SK-N-MC (cell line): ENCODE measurements at places on chromosomes 2 and 18.
A peak's percentile ranks its signal among the peaks of the same experiment; 100 is the strongest.

DNA sequence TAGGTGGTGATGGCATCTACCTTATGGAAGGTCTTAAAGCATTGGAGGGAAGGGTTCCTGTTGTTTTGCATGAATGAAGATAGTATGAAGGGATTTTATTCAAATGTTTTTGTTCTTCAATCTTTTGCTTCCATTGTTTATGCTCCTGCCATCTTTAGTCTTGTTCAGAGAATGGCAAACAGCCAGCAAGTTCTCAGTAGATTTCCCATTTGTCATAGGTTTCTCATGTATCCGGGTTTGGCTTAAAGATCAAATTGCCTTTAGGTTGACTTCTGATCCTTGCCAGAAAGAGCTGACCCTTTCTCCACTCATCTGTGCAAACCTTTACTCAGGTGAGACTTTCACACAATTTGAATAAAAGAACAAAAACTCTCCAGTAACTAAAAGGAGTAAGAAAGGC is 44.2 kb upstream of the STAT4 start:
- DNase-seq, result no peak

DNA sequence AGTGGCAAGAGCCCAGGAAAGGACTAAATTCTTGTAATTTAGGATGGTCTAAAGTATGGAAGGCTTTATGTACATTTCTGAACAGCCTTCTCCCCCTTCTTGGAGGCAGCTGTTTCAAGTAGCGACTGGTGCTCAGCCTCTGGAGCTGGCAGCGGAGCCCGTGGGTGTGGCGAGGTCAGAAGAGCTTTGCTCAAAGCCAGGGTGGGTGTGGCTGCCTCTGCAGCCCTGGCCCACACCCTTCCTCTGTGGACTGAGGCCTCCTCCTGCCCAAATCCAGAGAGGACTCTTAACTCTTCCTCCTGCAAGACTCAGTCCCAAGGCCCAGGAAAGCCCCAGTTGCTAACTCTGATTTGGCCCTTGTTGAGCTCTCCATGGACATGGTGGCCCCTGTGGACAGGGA is 202.1 kb upstream of the REV1 start:
- DNase-seq, result no peak

- DNase-seq, result no peak
These were observed 179.7 kb downstream of the DYSF start for GRCh38 chr2:71633086-71633485.

GRCh38 chr2:85418132-85419008 is at the start of gene SH2D6:
Gene SH2D6 (plus strand): TSS chr2:85418714. CDS start chr2:85429466, 10,752 bp downstream.
- peak; percentile 12 for DNase-seq

DNA sequence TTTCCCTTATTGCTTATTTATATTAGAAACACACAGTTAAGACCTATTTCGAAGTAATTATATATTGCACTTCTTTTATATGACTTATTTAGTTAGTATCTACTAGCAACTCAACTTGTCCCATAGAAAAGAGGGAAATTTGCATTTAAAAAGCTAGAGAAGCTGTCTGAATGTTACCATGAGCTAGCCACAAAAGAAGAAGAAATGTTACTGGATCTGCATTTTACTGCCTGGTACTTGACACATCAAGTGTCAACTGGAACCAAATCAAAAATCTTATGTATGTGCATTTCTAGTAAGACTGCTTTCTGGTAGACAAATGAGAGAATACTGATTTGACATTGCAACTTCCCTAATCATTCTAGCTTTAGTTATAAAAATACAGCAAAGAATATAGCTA is 424.6 kb upstream of the VRK2 start:
- no peak for DNase-seq

- no peak for DNase-seq
These were observed 1832.9 kb upstream of the LRRTM1 start for GRCh38 chr2:82137441-82137840.

GRCh38 chr2:164879901-164880535 is 38.4 kb upstream of the COBLL1 start:
- no peak for DNase-seq

DNA sequence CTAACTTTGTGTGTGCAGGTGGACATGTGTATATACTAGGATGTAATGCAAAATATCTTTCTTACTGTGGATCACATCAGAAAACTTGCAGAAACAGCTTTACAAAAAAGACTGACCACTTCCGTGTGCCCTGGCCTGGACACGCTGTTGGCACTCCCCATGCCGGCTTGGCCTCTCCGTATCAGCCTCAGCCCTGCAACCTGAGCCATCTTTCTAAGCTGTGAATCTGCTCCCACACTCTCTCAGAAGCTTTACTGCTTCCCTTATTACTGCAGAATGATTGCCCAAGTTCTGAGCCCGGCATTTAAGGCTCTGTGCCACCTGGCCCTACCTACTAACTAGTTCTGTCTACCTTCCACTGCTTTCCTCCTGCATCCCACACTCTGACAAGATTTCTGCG is 37.8 kb downstream of the MYO7B start:
- no peak for DNase-seq

DNA sequence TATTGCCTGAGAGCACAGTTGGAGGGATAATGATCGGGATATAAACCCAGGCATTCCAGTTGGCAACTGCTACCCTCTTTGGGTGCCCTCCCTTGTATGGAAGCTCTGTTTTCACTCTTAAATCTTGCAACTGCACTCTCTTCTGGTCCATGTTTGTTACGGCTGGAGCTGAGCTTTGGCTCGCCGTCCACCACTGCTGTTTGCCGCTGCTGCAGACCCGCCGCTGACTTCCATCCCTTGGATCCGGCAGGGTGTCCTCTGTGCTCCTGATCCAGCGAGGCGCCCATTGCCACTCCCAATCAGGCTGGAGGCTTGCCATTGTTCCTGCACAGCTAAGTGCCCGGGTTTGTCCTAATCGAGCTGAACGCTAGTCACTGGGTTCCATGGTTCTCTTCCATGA is 60.7 kb downstream of the HAUS1 start:
- no peak for DNase-seq

GRCh38 chr2:161265874-161266273 is 42.4 kb upstream of the PSMD14 start:
- no peak for DNase-seq

GRCh38 chr18:70116949-70117348 is 88.5 kb downstream of the RTTN start:
- DNase-seq, result peak; percentile 12

DNA sequence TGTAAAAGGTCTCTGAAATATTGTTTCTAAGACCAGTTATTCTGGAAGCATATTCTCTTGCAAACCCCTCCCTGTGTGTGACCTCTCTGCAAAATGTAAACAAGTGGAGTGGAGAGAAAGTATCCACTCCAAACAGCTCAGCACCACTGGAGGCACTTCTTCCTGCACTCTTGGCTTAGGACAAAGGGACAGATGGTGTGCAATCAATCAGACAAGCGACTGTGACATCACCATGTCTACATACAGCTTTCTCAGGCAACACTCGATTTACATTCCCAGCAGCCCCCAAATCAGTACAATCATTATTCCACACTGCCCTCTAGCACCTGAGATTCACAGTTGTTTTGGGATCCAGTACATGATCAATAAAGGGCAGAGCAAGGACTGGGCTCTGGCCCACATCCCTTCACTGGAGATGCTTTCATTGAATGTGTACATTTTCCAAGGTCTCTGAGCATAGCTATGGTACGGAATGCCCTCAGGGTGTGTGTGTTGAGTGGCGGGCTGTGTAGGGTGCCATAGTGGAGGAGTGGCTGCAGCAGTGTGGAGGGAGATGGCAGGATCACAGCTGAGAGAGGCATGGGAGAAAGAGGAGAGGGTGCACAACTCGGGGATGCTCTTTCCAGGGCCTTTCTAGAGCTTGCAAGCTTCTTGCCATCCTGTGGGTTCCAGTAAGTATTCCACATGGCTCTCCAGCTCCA is 311.8 kb upstream of the ST6GAL2 start:
- DNase-seq, result no peak

DNA sequence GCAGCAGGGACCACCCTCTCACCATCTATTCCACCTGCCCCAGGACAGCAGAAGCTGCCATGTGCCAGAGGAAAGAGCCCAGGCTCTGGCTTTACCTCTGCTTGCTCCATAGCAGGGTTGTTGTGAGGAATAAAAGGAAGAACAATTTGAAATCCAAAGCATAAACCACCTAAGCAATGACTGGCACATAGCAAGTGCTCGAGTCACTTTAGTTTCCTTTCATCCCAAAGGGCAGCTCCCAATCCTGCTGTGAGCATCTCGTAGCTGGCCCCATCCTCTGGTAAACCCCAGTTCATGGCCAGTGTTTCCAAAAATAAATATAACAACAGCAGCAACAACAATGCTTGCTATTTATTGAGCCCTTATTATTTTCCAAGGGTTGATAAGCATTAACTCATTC is 923.5 kb downstream of the EPHA4 start:
- DNase-seq, result no peak
